ENCODE measurements at places on chromosomes 2 and 18.

DNA sequence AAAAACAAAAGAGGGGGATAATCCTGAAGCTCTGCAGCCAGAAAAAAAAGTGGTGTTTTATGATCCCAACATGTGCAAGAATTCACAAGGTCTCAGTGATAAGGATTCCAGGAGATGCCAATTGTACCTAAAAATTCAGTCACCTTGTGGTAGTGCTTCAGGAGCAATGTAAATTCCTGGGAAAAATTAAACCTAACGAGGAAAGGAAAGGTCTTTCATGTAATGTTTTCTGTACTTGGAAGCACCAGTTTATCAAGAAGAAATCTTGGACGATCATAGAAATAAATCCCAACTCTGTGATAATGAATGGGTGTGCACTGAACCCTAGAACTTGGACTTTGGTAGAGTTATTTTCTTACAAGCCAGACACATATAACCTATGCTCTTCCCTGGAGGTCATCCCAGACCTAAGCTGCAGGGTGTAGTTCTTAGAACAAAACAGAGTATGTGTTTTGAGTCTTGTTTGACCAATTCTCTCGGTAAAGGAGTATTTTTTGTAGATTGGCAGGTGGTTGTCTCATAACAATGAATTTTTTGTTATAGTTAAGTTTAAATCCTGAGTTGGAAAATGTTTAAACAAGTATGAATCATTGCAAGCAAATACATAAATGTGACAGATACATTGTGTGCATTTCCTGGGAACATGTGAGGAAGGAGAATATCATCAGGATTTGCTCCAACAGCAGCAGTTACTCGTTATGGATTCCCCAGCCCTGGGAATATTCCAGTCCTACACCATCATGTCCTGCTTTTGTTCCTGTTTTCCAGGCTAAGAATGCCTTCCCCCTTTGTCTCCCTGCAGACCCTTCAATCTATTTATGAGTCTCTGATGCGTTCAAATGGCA is 224.6 kb downstream of the NAPG start:
- DNase-seq: no peak

DNA sequence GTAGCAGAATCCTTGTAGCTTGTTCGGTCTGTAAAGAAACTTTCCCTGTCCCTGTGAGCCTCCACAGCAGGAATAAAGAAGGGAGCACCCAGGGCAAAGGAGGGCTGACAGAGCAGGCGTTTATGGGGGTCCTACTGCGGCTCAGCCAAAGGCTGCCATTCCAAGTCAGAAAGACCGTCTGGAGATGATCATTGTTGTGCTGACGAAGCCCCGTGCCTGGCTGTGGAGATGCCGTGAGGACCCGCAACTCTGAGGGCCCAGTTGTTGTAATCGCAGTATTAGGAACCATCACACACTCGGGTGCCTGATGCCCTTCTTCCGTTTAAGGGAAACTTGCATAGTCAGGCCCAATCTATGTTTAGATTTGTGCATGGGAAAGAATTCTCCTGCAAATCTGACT is 16.9 kb upstream of the VWA3B start:
- DNase-seq: peak; percentile 15

GRCh38 chr18:59041296-59041695 is 98.4 kb upstream of the SEC11C start:
- DNase-seq: no peak

DNA sequence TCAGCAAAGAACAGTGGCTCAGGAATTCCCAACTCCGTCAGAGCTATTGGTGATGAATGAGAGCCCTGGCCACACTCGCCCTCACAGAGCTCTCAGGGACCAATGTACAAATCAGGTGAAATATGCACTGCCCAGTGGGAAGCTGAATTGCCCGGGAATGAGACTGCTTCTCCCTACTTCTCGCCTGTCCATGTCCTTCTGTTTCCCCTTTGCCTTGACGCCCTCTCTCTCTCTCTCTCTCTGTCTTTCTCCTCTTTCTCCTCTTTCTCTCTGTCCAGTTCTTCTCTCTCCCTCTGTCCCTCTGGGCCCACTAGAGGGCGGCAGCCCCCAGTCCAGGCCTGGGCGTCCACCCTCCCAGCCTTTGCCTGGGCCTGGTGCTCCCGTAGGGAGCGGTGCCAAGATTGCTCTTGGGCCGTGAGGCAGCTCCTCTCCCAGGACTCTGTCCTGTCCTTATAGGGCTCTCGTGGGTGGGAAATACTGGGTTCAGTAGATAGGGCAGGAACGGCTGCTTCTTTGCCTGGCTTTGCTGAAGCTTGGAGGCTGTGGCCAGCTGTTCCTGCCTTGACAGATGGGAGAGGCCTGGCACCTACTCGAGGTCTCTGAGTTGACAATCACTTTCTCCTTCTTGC is 28.4 kb upstream of the PUM2 start:
- peak; percentile 82 for DNase-seq

- no peak for DNase-seq
Observed at GRCh38 chr2:197934261-197934933, 130.0 kb downstream of the PLCL1 start.

- DNase-seq: no peak
Observed at GRCh38 chr2:162766092-162766491, 72.5 kb downstream of the KCNH7 start.

DNA sequence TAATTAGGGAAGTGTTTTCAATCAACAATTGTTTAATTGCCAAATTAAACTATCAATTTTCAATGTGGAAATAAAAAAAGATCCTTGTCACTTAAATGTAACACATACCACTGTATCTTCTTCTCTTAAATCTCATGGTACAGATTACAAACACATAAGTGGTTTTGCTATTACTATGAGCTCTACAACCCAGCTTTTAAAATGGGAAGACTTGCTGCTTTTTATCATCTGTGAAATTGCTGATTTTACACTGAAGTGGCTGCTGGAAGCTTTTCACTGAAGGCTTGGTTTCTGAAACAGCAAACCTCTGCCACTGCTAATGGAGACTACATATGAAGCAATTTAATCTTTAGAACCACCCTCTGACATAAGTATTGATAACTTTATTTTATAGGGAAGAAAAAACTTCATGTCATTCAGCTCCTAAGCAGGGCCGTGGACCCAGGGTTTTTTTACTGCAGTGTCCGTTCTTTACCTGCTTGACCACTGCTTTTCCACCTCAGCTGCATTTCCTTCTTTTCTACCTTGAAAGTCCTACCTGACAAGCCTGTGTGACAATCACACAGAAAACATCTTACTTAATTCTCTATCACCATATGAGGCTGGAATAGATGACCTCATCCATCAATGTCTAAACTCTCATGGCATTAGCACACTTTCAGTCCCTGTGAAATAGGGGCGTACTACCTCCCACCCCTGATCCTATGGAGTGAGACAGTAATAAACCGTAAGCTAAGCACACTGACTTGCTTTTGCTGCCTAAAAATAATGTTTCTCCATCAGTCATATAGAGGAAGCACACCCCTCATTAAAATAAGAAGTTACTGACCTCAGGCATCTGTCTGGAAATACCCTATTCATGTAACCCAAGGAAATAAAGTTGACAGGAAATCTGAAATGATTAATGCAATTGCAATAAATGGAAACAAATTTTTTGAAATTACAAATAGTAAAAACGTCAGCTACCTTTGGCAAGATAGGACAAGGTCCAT is 19.2 kb upstream of the SLC8A1 start:
- DNase-seq: no peak

- DNase-seq: no peak
Observed at GRCh38 chr2:230408244-230408842, 7.7 kb upstream of the SP100 start.

- no peak for DNase-seq
Observed at GRCh38 chr2:200442471-200442870, 67.4 kb downstream of the KCTD18 start.

DNA sequence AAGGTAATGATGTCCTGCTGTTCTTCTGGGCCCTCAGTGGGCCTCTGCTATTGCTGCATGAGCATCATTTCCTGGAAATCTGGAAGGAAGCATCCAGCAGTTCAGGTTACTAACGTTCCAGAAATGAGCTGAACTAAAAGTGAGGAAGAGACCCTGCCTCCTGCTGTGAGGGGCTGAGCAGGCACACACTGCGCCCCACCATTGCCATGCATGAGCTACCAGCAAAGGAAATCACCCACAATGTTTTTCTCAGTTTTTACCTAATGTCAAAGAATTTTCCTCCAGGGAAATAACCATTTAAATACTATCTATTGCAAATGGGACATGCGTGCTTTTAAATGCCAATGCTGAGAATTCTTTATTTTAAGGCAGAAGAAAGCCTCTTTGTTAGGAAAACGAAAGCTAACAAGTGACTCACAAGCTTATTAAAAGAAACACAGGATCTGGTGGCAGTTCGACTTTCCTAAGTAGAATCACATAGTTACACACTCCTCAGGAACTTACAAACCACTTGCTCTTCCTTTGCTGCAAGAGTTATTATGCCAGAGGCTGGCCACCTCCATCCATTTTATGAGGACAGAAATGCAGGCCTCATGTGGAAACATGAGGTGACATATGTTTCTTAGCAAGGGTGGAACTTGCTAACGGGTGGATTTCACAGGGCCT is 152.6 kb upstream of the TTC39C start:
- DNase-seq: no peak

DNA sequence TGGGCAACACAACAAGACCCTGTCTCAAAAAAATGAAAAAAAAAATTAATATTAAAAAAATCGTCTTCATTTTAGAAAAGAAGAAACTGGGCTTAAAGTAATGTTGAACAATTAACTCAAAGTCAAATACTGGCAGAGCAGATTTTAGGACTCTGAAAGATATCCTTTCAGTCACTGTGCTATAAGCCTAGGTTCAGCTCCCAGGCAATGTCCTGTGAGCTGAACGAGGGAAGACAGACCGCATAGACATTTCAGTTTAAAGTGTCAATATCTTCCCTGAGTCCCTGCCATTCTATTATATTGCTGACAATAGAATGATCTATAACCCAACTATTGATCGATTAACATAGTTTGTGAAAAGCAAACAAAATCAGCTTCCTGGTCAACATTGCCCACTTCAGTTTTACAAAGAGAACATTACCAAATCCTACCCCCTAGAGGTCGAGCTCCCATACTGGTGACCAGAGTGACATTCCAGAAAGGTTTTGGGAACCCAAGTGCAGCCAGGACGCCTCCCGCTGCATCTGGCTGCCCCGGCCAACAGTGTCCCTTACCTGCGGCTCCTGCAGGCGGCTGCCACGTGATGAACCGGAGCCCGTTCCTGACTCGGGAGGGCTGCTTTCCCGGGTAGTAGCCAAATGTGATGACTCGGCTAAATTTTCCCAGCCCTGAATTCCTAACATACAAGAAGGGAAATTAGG is 639 bp downstream of the MRO start:
- peak; percentile 72 for DNase-seq

DNA sequence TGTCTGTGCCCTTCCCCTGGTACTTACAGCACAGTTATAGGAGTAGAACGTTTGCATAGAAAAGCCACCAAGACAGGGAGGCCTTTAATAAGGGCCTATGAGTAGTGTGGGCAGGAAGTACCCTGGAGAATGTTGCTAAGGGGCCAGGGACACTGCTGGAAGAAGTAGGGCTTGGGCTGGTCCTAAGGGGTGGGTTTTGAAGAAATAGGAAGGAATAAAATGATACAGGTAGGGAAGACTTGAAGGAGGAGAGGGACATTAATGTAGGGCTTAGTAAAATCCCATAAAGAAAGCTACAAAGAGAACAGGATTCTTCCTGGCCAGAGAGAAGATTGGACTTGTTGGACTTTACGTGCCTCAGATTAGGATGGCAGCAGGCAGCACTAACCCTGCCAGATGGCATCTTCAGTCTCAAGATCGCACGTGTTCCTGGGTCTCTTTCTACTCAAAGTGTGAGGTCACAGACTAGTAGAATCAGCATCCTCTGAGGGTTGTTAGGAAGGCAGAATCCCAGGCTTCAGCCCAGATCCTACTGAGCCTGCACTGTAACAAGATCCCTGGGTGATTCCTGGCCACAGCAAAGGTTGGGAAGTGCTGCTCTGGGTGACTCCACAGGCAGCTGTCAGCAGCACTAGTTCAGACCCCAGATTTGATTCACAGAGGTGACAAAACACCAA is 39.2 kb downstream of the EPAS1 start:
- no peak for DNase-seq

DNA sequence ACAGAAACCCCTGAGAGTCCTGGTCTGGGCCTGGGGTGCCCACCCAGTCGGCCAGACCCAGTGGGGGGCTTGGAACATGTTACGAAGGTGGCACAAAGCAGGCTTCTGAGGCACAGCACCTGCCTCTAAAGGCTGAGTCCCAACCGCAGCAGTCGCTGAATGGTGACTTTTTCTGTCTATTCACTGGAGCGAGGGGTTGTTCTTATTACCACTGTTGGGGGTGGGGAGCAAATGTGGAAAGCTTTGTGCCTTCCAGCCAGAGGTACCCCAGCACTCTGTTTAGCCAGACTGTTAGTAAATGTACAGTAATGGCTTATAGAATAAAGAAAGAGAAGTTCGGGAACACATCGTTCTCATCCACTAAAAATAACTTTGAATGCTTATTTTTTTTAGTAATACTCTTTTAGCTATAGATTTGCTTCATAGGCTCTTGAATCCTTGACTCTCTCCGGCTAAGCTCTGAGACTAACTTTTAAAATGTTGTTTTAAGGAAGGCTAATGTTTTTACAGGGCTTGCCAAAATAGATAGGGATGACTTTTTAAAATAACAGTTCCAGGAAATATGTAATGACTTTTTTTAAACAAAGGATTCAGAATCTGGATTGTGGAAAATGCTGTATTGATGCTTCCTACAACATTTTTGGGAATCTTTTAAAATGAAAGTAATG is 23.4 kb upstream of the PTPN2 start:
- no peak for DNase-seq

- DNase-seq: no peak
Observed at GRCh38 chr2:109476641-109477441, 136.9 kb downstream of the SEPTIN10 start.

DNA sequence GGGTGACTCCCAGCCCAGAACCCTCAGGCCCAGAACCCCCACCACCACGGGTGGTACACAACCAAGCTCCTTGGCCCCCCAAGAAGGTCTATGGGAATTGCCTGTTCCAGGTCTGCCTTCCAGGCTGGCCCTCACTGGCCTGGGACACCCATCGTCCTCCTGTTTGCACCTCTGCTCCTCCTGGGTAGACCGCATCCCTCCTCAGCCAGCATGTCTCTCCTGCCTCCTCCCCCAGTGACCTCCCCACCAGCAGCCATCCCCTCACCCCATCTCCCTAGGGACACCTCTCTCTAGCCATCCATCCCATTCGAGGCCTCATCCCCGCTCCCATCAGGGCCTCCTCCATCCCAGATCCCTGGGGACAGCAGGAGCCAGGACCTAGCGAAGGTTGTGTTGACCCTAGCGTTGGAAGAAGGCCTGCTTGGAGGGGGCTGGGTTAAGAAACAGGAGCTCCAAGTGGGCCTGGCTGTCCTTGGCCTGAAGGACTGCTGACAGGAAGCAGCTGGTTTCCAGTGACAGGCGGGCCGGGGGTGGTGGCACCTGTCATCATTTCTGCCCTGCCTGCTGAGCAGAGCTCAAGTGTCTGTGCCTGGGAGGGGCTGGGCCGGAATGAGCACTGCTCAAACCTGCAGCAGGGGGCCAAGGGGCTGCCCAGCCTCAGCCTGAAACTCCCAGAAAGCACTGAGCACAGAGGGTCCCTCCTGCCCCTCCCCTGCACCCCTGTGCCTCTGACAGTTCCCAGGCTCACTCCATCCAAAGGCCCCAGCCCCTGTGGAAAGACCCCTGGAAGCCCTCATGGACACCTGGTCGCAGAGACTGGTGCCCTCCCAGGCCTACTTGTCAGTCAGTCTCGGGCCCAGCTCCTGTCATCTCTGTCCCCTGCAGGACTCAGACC is 96.0 kb upstream of the OTOS start:
- DNase-seq: no peak
